ENCODE measurements at places on chromosomes 12 and 14.

- DNase-seq, result no peak
These were observed 39.2 kb downstream of the SAMD4A start for GRCh38 chr14:54606178-54606577.

GRCh38 chr14:54591461-54591860, 24.5 kb downstream of the SAMD4A start:
- DNase-seq, result no peak

DNA sequence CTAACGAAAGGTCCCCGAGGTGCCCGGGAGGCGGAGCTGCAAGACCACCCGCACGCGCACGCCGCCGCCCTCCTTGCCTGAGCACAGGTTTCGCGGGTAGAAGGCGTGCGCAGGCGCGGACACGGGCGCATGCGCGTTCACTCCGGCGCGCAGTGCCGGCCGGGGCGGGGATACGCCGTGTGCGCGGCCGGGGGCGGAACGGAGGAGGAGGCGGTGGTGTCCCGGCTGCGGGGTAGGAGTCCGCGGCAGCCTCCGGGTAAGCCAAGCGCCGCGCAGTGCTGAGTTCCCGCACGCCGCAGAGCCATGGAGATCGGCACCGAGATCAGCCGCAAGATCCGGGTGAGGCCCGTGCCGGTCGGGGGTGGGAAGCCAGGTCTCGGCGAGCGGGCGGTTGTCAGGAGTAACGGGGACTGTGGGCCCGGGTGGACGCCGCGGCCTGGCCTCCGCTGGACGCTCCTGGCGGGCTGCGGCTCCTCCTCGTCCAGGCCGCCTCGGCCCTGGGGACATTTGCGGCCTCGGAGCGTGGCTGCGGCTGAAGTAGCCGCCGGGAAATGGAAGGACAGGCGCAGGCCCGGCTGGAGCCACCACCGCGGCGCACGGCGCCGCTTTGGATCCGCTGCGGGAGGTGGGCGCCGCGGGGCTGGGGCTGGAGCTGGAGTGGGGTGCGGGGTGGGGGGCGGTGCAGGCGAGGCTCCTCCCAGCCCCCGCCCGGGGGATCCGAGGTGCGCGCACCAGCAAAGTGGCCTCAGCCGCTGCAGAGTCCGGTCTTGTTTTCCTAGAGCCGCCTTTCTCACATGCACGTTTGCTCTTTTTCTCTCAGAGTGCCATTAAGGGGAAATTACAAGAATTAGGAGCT, at the start of gene ZC3H14:
TSS of gene ZC3H14 (plus strand) at position 207 of the 856 bp plus-strand sequence. CDS start at position 304, 97 bp downstream.
- peak; percentile 77 for DNase-seq

DNA sequence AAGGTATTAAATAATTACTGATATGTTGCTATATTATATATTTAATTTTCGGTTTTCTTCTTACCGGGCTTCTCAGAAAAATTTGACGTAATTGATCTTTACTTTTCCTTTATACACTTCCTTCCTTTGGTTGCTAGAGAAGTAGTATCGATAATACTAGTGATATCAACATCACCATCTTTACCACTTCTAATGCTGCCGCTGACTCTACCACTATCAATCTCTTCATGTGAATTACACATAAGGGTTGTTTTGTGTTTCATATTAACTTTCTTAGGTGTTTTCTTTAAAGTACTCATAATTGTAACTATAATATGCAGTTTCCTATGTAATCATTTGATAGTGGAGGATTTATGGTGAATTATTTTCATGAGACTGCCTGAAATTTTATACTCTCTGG, 30.9 kb upstream of the KLRF1 start:
- DNase-seq, result no peak

Data from T-helper 9 cell (primary cell).